ENCODE measurements at places on chromosomes 5 and 9.

DNA sequence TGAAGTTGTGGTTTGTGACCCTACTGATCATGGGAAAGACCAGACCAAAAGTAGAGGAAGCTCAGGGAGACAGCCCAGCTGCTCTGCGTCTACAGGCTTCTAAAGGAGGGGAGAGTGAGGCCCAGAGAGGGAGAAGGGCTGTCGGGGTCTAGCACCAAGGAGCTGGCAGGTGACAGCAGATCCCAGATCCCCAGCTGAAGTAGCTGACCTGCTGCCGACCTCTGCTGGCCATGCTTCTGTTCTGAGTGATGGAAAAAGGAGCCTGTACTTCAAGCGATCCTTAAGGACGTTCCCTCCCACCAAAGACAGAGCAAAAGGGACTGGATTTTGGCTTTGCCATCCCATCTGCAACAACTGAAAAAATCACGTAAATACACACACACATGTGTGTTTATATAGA, 22.7 kb upstream of the QSOX2 start:
- peak; percentile 79 for DNase-seq

DNA sequence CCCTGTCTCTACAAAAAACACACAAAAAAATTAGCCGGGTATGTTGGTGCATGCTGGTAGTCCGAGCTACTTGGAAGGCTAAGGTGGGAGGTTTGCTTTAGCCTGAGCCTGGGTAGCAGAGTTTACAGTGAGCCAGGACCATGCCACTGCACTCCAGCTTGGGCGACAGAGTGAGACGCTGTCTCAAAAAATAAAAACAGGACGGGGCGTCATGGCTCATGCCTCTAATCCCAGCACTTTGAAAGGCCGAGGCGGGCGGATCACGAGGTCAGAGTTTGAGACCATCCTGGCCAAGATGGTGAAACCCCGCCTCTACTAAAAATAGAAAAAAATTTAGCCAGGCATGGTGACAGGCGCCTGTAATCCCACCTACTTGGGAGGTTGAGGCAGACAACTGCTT, 40.3 kb downstream of the UBE2D2 start:
- DNase-seq, result no peak

GRCh38 chr9:98634685-98635336, 73.9 kb downstream of the GABBR2 start:
- no peak for DNase-seq

- no peak for DNase-seq
These were observed 66.0 kb upstream of the TAF1L start for GRCh38 chr9:32701321-32702022.

GRCh38 chr9:36328798-36329411, 70.7 kb upstream of the GNE start:
- no peak for DNase-seq

GRCh38 chr9:69190863-69191181, 16.7 kb downstream of the TJP2 start:
- DNase-seq, result no peak

DNA sequence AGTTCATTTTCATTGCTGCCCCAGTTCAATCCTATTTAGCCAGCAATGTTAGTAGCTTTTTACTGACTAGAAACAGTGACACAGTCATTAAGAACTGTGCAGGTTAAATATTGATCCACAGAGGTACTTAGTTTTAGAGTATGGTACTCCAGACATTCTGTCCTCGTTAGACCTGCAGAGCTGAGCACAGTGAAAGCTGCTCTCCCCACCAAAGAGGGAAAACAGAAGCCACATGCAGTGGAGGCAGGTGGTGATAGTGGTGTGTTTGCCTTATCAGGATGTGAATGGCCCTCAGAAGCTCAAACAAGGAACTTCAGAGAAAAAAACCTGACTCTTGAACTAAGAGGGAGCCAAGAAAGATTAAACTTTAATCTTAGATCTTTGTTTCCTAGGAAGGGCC, 75.5 kb downstream of the UNC13B start:
- DNase-seq, result no peak

GRCh38 chr9:88321764-88322163, 66.5 kb upstream of the SPIN1 start:
- no peak for DNase-seq

- DNase-seq, result peak; percentile 94
These were observed 44.9 kb downstream of the SHB start for GRCh38 chr9:38024036-38024681.

DNA sequence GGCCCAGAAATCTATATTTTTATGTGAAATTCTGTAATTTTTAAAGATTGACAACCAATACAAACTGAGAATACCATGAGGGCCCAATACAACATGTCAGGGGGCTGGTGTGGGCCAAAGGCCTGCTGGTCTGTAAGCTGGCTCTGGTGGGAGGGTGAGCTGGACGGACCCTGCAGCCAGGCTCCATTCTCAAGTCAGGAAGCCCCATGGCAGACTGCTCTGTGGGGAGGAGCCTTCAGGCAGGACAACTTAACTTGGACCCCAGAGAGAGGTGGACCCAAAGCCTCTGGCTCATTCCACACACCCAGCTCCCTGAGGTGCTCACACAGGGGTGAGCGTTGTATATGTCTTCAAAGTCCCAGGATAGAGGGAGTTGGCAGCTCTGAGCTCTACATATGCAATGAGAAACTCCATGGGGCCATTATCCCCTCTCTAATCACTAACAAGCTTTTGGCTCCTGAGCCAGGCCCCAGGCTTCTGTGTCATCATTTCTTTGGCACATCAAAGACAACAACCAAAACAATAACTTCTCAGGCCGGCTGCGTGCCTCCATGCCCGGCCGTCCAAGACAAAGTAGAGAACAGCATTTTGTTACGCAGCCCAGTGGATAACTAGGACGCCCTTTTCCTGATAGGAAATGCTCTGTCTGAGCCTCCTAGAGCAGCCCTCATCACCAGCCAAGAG, 6.4 kb downstream of the SEPTIN8 start:
- DNase-seq, result peak; percentile 60

DNA sequence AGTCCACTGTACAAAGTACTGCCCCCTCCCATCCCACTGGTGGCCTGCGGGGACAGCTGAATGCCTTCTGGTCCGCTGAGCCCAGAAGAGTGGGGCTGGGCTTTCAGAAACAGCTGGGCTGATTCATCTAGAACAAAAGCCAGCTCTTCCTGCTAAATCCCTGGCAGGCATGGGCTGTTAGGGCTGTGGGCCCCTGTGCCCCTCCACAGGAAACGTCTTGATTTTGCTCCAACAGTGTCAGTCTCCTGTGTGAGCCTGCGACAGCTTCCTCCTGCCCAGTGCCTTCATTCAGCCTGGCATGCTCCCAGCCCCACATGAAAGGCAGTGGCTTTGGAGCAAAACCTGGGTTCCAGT, 6.9 kb upstream of the GSN start:
- peak; percentile 77 for DNase-seq

GRCh38 chr5:120817044-120817985, 353.2 kb downstream of the PRR16 start:
- no peak for DNase-seq

DNA sequence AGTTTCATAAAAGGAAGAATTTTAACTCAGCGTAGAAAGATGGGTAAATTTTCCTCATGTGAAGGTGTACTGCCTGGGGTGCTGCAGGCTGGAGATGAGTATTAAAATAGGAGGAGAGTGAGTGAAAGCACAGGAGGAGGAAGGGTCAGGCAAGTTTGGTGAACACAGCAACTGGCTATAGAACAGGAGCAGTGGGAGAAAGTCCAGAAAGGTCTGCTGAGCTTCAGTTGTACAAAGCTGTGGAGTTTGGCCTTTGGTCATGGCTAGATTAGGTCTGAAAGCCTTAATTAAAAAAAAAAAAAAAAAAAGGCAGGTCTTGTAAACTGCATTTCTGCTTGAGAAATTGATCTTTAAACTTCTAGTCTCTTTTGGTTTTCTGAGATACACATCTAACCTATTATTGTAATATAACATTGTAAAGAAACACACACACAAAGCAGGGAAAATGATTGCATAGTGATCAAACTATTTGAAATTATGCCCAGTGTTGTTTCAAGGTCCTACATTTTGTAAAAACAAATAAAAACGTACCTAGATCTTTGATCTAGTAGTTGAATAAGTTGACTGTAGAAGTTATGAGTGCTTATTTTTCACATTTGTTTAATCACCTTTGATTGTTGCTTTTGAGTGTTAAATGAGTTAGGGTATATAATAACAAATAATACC, 43.6 kb downstream of the MAP3K1 start:
- DNase-seq, result no peak

DNA sequence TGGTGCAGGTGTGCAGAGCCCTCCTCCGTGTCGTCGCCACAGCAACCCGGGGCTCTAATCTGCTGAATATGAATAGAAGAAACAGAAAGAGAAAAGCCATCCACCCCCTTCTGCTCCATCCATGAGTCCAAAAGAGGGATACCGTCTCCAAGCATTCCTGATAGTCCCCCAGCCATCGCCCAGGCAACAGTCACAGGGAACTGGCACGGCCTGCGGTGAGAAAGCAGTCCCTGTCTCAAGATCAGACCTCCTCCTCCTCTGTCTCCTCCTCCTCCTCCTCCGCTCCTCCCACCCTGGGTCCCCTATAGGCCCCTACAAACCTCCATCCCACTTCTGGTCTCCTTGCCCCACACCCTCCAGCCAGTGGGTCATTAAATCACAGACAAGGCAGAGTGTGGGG, 308.1 kb upstream of the MPDZ start:
- no peak for DNase-seq

- DNase-seq, result no peak
These were observed 486.0 kb downstream of the ENC1 start for GRCh38 chr5:74154526-74154925.

DNA sequence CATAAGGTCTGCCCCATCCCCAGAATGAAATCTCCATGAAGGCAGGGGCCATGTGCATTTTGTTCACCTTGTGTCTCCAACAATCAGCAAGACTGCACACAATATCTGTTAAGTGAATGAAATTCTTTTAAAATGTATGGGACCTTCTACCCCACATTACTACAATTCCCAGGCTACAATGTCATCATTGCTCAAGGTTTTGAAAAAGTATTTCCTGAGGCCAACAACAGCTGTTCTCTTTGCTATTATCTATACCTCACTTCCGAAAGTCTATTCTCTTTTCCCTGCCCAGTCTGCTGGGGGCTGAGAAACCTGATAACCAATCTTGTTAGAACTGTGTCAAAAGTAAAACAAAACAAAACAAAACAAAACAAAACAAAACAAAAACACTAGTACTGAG, 29.2 kb downstream of the HOMER1 start:
- no peak for DNase-seq

DNA sequence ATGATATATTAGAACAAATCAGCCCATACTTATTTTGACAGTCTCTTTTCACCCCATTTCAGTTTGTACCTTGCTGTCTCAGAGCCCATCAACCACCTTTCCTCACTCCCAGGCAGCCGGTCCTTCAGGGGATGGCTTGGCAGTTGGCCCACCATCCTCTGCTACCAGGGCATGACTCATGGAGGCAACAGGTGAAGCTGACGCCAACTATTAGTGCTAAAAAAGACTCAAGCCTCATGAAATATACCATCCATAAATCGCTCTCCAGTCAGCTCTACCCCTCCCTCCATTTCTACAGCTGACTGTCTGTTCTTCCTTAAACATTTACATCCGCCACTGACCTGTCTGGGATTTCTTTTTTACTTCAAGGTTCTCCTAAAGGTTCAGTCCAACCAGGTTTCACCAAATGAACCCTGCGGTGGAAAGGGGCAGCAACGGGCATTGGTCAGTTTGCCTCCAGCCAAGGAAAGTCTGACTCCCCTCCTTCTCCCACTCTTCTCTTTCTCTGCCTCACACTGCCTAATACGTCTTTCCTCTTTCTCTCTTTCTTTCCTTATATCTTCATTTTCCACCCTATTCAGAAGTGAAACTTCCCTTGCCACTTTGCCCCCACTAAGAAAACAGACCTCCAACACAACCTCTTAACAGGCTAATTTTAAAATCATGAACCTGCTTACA, 439.1 kb downstream of the RAB3C start:
- DNase-seq, result no peak

- no peak for DNase-seq
These were observed 272.1 kb downstream of the HINT1 start for GRCh38 chr5:130893006-130893405.
